ENCODE measurements at places on chromosomes 2 and 18.

DNA sequence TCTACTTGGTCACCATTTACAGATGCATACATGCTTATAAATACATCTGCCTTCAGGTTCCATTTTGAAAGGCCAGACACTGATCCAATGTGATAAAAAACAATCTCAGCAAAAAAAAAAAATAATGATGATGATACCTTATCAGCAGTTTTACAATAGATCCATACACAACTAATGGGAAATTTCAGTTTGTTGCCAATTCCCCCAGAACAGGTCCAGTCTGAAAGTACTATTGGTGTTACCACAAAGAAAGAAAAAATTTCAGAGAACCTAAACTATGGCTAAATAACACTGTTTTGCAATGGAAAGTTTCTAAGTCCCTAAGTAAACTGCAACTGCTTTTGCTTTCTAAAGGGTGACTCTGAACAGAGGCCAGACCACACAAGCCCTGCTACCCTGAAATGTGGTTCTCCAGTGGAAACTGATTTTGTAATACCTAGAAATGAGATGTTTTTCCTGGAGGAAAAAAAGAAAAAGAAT lies 54.1 kb downstream of the LPIN2 start:
- DNase-seq: no peak

DNA sequence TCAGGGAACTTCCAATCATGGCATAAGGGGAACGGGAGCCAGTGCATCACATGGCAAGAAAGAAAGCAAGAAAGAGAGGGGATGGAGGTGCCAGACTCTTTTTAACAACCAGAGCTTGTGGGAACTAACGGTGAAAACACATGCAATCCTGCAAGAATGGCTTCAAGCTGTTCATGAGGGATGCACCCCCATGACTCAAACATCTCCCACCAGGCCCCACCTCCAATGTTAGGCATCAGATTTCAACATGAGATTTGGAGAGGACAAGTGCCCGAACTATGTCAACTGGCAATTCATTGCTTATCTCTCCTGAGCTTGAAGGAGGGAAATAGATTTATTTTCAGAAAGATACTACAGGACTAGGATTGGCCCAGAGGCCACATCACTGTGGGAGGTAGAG lies 270.0 kb downstream of the SLC4A3 start:
- no peak for DNase-seq

- DNase-seq: no peak
Observed at GRCh38 chr2:67070826-67071225, 326.3 kb upstream of the ETAA1 start.

DNA sequence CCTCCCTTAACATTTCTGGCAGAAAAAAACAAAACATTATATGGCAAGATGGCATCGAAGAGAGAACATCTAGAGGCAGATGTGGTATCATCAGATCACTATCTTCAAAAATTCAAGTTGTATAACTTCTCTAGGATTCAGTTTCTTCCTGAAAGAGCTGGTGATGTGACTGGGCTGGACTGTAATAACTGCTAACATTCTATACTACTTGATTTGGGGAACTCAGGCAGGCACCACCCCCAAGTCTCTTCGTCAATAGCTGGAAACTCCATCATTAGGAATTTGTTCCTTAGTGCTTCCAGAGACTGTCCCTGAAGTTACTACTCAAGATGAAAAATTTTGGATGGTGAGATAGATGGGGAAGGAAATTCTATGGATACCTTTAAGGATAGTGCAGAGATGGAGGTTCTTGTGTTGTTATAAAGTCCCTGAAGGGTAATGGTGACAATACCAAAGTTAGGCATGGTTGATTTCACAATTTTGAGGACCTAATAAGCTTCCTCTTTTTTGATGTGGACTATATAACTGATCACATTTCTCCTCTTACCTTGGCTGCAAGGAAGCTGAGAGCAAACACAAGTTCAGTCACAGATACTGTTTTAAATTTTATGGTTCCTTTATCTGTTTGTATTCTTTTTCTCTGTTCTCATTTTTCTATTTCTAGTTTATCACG lies 59.1 kb upstream of the PGAP1 start:
- no peak for DNase-seq

- DNase-seq: no peak
Observed at GRCh38 chr2:109305490-109306167, 176.6 kb downstream of the SH3RF3 start.

GRCh38 chr18:46281185-46282176 lies 177.3 kb downstream of the HAUS1 start:
- DNase-seq: no peak

GRCh38 chr18:49619801-49620200 lies 57.9 kb downstream of the LIPG start:
- DNase-seq: no peak

DNA sequence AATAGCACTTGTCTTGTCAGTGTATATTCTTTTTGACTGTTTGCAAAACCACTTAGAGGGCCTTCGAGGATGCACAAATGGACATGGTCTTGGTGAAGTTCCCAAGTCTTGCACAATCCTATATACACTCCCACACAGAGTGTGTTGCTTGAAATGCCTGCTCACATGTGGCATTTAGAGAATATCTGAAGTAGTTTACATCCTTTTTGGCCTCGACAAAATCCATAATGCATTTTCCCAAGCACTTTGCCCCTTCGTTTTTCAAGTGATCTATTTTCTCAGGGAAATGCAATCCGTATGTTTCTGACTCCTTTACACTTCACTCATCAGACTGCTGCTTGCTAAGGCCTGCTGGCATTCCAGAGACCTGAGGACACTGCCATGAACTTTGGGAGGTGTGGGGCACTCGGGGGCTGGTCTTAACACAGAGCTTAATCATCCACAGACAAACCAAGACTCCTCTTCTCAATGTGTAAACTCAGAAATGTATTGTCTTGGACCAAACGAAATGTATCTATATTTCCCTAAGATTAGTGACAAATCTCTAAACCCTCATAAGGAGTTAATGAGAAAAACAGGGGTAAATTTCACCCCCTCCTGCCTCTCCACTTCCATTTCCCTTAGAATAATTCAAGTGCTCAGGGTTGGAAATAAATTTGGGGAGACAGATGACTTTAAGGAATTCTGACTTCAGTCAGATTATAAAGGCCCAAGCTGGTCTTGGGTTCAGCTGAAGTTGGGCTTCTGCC lies 219.3 kb upstream of the APCDD1 start:
- no peak for DNase-seq

- no peak for DNase-seq
Observed at GRCh38 chr18:59379772-59380522, 20.9 kb upstream of the LMAN1 start.

- no peak for DNase-seq
Observed at GRCh38 chr2:112791019-112791418, 6.7 kb upstream of the IL1A start.

- no peak for DNase-seq
Observed at GRCh38 chr2:166127217-166128155, at the start of gene SCN1A. SCN1A (minus strand) TSS chr2:166128020; CDS start chr2:166073621, 54,399 bp downstream.

GRCh38 chr2:26175466-26176278 lies 2.8 kb downstream of the GAREM2 start:
- DNase-seq: no peak

GRCh38 chr2:38039121-38039910 lies 36.6 kb downstream of the CYP1B1 start:
- DNase-seq: no peak

- DNase-seq: no peak
Observed at GRCh38 chr2:200631287-200631686, 45.5 kb downstream of the AOX1 start.

- DNase-seq: no peak
Observed at GRCh38 chr2:383178-383577, 95.3 kb upstream of the ALKAL2 start.

GRCh38 chr2:487186-488079 lies 189.8 kb downstream of the TMEM18 start:
- no peak for DNase-seq

DNA sequence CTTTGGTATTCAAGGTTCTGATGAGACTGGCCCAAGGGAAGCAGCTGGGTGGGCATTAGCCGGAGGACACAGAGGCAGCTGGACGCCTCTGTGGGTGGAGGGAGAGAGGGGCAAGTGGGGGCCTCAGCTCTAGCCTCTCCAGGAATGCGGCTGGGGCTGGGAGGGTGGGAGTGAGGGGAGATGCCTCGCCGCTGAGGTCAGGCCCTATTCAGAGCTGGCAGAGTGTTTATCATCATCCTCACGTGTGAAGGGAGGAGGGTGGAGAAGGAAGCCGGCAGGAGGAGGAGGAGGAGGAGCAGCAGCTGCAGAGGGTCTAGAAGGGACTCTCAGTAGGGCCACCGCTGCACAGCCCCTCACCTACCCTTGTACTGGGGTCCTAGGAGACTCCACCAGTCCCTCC lies 43.1 kb downstream of the TNS1 start:
- DNase-seq: no peak

GRCh38 chr2:70793450-70793849 lies 3.0 kb upstream of the FIGLA start:
- no peak for DNase-seq

DNA sequence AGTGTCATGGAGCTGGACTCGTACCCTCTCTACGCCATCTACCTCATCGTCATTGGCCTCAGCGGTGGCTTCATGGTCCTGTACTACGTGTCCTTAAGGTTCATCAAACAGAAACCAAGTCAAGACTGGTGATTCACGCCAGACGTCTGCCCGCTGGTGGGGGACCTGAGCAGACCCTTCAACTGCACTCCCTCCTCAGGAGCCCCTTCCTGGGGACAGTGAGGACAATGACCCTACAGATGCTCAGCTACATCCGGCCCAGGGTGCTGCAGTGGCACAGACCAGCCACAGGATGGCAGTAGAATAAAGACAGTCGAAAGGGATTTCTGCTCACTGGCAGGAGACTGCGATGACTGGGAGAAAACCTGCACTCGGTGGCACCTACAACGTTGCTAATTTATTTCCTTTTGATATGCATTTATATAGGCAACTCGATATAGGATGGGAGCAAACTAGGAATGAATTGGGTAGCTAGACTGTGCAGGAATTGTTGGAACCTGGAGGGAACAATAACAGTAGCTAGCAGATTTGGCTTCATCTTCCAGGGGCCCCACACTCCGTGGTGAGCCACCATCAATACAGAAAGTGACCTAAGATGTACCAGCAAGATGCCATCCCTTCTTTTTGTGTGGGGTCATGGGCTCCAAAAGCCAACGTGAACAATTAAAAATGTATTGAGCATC lies 39.2 kb downstream of the ABCG8 start:
- peak; percentile 58 for DNase-seq

DNA sequence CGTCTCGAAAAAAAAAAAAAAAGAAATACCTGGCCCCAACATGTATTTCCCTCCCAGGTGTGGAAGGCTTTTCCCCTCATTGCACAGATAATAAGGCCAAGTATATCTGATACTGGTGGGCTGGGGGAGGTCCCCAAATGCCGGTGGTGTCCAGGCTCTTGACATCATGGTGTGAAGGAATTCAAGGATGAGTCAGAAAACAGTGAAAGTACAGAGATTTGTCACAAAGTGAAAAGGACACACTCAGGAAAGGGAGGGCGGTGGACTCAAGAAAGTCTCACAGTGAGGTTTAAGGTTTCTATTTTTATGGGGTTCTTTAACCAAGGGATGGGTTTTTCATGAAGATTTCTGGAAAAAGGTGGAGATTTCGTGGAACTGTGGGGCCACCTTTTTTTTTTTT lies 37.8 kb upstream of the FZD5 start:
- DNase-seq: no peak

GRCh38 chr2:43077876-43078275 lies 148.5 kb downstream of the ZFP36L2 start:
- DNase-seq: no peak

DNA sequence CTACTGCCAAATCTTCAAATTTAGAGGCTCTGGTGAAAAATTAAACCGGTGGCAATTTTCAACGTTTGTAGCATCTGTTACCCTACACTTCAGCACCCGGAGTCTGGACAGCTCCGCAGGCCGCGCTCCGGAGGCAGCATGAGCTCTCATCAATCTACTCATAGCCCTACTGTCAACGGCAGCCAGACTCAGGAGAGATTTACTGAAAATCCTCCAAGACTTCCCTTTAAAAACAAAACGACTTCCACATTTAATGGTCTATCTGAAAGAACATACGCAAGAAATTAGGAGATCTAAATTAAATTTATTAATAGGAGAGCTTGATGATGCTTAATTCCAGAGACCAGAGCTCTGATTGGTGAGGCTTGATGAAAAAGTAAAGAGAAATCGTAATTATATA lies 970 bp upstream of the ADCYAP1 start:
- no peak for DNase-seq

- no peak for DNase-seq
Observed at GRCh38 chr2:19632403-19632991, 269.3 kb downstream of the TTC32 start.

DNA sequence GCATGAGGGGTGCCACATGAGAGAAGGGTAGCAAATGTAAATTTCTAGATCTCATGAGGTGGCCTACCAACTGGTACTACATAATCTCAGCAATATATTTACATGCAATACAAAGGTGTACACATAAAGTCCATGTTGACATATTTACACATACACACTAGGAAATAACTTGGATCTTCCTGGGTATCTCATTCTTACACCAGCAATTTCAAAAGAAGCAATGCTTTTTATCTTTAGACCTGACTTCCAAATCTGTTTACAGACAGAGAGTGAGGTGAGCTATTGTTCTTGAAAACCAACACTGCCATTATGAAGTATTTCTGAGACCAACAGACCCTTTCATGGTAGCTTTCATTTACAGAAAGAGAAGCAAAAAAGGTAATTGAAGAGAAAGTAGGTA lies 184.2 kb downstream of the ERBB4 start:
- no peak for DNase-seq

GRCh38 chr2:111946294-111947114 lies 48.1 kb downstream of the MERTK start:
- no peak for DNase-seq

GRCh38 chr2:176482107-176482506 lies 212.9 kb downstream of the MTX2 start:
- DNase-seq: no peak

- DNase-seq: no peak
Observed at GRCh38 chr2:205767617-205768016, 85.3 kb downstream of the NRP2 start.

DNA sequence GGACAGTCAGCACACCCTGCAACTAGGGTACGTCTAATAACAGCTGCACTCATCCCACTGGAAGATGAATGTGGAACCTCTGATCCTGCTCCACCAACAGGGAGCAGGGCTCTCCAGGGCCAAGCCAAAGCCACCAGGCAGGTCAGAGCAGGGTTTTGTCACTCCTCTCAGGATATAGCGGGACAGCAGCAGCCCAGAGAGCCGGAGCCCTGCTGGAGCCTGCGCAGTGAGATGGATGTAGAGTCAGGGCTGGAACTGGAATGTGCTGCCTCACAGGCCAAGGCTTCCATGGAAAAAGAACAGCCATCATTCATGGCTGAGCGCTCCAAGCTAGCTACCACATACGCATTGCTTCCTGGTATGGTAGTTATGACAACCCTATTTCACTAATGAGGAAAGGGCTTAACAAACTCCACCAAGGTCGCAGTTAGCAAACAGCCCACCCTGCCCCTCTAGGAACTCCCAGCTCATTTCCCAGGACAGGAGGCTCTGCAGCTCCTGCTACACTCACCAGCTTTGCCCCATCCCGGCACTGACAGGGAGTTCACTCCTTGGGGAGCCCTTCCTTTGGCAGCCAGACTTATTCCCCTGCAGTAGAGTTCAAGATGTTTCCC lies 85.2 kb downstream of the HS1BP3 start:
- DNase-seq: no peak
